Astrocyte of the spinal cord (primary cell): ENCODE measurements at places on chromosomes 11 and 22.

GRCh38 chr11:78451371-78452150 is 33.9 kb upstream of the GAB2 start:
- DNase-seq: no peak

DNA sequence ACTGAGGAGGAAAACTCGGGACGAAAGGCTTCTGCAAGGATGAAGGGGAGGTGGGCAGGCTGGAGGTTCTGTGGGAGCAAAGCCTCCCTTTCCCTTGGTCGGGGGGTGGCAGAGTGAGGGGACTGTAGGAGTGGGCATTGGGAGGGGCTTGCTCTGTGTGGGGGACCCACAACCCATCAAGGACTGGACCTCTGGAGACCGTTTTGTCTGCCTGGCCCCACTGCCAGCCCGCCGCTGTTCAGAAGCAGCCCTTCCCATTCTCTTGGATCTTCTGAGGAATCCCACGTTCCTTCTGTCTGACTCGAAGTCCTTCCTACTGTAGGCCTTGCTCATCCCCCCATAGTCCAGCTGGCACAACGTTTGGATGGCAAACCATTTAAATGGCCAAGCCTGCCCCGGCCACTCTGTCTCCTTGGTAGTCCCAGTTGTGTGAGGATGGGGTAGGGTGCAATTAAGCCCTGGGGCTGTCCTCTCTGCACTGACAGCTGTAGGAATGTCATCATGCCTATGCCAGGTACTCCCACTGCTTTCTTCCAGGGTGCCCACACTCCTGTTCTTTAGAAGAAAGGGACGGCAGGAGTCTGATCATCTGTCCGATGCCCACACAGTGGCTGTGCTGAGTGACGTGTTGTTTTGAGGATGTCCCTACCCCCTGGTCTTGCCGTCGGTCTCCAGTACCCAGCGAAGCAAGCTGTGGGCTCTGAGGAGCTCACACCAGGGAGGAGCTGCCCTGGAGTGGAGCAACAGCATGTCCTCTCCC is 17.0 kb upstream of the NECTIN1 start:
- DNase-seq: no peak

GRCh38 chr22:32692371-32692770 is 109.1 kb upstream of the TIMP3 start:
- DNase-seq: no peak

- DNase-seq: peak; percentile 64
These were observed 123.1 kb downstream of the ARHGAP42 start for GRCh38 chr11:100810146-100810545.

DNA sequence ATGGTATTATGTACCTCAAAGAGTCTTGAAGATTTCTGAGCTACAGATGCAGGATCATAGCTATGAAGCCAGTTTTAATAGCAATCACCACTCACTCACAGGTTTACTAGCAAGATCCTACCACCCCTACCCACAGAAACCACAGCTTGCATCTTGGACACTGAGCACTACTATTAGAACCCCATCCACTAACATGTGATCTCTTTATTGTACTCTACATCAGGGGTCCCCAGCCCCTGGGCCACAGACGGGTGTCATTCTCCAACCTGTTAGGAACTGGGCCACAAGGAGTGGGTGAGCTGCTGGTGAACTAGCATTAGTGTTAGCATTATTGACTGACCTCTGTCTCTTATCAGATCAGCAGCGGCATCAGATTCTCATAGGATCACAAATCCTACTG is 844.8 kb upstream of the CHORDC1 start:
- DNase-seq: no peak

- no peak for DNase-seq
These were observed 12.6 kb downstream of the TCIRG1 start for GRCh38 chr11:68051191-68052136.

- DNase-seq: peak; percentile 38
These were observed 27.0 kb downstream of the SGSM3 start for GRCh38 chr22:40397396-40397795.

GRCh38 chr11:106724293-106724892 is 293.9 kb downstream of the GUCY1A2 start:
- no peak for DNase-seq

GRCh38 chr11:110852921-110853490 is 140.8 kb upstream of the ARHGAP20 start:
- no peak for DNase-seq

- DNase-seq: no peak
These were observed 157.7 kb downstream of the MAML2 start for GRCh38 chr11:96185220-96185768.

GRCh38 chr11:118521892-118522311 is 5.4 kb upstream of the TTC36 start:
- DNase-seq: no peak
